ENCODE measurements at places on chromosomes 12 and 14.
A peak's percentile ranks its signal among the peaks of the same experiment; 100 is the strongest.

- no peak for DNase-seq
These were observed 67.5 kb upstream of the DAAM1 start for GRCh38 chr14:59120921-59121320.

DNA sequence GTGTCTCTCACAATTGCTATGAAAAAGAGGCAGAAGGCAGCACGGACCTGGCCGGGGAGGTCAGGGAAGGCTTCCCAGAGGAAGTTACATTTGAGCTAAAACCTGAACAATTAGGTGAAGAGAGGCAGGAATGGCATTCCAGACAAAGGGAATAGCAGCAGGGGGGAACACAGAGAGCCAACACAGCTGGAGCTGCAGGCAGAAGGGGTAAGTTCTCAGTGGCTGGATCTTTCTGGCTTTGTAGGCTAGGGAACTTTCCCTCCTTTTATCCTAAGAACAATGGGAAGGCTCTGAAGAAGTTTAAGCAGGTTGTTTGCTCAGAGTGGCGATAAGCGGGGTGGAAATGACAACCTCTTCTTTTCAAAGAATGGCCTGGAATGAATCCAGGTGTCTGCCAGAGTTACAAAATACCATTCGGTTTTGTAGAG, 100.0 kb downstream of the PRIMA1 start:
- DNase-seq = no peak

- no peak for DNase-seq
These were observed 155.8 kb upstream of the MYL2 start for GRCh38 chr12:111076199-111076598.

DNA sequence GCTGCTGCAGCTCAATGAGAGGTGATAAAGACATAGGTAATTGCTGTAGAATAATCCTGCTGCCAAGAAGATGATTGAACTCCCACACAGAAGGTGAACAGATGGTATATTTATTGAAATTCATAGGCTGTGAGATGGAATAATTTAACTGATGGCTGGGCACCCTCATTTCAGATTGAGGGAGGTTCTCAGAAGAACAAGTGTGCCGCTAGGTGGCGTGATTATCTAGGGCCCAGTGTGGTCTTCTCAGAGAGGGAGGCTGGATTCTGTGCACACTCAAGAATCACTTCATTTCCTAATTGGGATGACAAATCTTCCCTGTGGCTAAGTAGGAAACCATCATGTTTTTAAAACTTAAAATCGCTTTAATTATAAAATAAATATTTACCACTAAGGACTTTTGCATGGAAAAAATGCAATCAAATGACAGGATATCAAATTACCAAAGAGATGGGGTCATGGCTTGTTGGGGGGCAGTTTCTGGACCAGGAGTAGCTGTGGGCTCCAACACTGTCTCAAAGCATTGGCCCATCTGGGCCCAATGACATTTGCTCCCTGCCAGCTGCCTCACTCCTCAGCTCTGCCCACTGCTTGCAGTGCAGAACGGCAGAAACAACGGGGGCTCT, 132.3 kb downstream of the SNAPC1 start:
- DNase-seq = peak; percentile 87

GRCh38 chr12:126781593-126781992, 1485.4 kb upstream of the TMEM132C start:
- no peak for DNase-seq

- DNase-seq = no peak
These were observed 74.8 kb upstream of the PRMT8 start for GRCh38 chr12:3416159-3416558.
